Esophagus squamous epithelium (tissue), 5 donors: ENCODE measurements at places on chromosomes 4 and X. TPM values are rescaled to one million over a fixed set of nuclear protein-coding genes. Genes with fewer than 3 reads are reported as not detected.

DNA sequence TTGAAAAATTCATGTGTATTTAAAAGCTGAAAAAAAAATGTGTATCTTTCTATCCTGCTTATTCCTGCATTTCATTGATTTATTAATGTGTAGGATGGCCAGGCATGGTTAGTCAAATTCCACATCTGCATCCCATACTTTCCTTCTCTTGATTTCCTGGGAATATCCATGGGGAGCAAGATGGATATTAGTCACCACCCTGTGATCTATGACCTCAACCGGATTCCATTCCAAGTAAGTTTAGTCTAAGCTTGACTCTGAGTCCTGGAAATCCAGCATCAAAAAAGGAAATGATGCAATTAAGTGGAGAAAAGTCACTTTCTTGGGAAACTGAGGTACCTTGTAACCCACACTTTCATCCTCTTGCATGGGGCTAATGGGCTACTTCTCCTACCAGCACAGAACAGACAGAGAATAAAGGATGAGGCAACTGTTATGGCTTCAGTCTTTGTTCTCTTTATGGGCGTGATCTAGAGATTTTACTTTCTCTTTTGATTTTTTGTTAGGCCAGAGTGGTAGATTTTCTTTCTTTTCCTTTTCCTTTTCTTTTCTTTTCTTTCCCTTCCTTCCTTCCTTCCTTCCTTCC is 17.1 kb upstream of the BEX4 start:
- no peaks in the 10 kb centered on the region for H3K27me3 ChIP-seq
- H3K4me3 ChIP-seq = no peak overlapping the region
- no peaks in the 10 kb centered on the region for H3K4me1 ChIP-seq
- DNase-seq = no peak
- no peaks in the 10 kb centered on the region for H3K36me3 ChIP-seq

DNA sequence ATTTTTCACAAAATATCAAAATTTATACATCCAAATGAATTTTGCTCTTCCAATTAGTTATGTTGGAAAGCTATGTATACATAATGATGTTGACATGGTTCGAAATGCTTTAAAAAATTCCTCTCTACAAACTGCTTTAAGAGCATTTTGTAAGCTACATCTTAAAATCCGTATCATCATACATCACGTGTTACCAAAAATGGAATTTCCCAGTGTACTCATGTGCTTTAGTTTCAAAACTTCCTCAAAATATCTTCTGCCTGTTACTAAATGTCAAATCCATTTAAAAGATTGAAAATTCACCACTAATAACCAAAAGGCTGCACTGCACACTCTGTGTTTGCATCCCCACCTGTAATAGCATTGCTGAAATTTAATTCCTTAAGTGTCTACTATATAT is 87.9 kb downstream of the WDFY3 start:
- no peaks in the 10 kb centered on the region for H3K4me1 ChIP-seq
- H3K27ac ChIP-seq = no peak overlapping the region
- H3K4me3 ChIP-seq = no peak overlapping the region
- no peak for DNase-seq

DNA sequence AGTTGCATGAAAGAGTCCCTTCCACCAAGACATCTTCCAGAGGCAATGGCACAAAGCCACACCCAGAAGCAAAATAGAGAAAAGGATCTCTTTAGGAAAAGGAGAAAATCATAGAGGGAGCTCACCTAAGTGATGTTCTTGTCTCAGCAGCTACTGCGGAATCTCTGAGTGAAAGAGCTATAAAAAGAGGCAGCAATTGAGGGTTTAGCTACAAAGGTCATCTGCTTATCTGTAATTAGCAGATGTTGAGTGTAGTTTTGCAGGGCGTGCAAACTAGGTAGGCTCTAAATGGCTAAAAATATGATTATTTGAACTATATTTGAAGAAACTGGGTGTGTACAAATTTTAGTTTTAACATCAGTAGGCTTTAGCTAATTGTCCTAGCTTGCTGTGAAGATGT is 276.0 kb downstream of the HS3ST1 start:
- no peaks in the 10 kb centered on the region for H3K4me1 ChIP-seq
- H3K4me3 ChIP-seq = no peak overlapping the region
- no peaks in the 10 kb centered on the region for H3K27me3 ChIP-seq
- no peak for DNase-seq
- no peaks in the 10 kb centered on the region for H3K36me3 ChIP-seq

GRCh38 chr4:25926462-25926861 is 12.4 kb downstream of the SMIM20 start:
- peaks cover 8% of the 10 kb centered on the region for H3K36me3 ChIP-seq
- H3K27ac ChIP-seq = no peak overlapping the region
- H3K4me1 ChIP-seq = peaks cover 4% of the 10 kb centered on the region
- no peak overlapping the region for H3K4me3 ChIP-seq
- H3K27me3 ChIP-seq = no peaks in the 10 kb centered on the region
- DNase-seq = no peak

- no peaks in the 10 kb centered on the region for H3K36me3 ChIP-seq
- no peaks in the 10 kb centered on the region for H3K4me1 ChIP-seq
- H3K27ac ChIP-seq = no peak overlapping the region
Measured at GRCh38 chr4:28221536-28221935, 1360.9 kb downstream of the STIM2 start.

GRCh38 chrX:110248578-110248977 is 69.3 kb downstream of the AMMECR1 start:
- no peak overlapping the region for H3K27ac ChIP-seq
- DNase-seq = no peak

DNA sequence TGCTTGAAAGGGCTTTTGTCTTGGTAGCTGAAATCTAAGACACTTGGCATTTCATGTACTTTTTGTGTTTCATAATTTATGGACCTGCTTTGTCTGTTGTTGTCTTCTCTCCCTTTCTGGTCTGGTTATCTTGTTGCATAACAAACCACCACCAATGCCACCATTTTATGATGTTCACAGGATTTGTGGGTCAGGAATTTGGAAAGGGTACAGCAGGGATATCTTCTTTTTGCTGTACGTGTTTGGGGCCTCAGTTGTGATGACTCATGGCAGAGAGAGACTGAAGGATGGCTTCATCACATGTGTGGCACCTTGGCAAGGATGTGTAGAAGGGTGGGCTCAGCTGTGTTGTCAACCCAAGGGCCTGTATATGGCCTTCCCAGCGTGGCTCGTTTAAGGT is 35.2 kb downstream of the KDM6A start:
- H3K27me3 ChIP-seq = no peaks in the 10 kb centered on the region
- no peaks in the 10 kb centered on the region for H3K36me3 ChIP-seq
- DNase-seq = no peak
- no peak overlapping the region for H3K27ac ChIP-seq
- no peak overlapping the region for H3K4me3 ChIP-seq

DNA sequence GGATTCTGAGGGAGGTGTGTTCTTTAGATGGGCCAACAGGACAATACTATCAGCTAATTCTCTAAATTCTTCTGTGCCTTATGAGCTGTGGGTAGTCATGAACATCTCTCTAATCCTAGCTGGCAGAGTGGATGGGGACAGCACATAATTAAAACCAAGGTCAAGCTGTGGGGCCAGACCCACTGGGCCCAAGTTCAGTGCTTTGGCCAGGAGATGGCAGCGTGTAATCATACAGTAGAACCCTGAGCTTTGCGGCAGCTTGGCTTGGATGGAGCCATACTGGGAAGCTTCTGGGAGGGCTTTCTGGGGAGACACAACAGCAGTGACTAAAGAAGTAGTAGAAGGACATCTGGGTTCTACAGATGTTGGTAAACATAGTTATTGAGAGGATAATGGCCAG is 140.3 kb upstream of the CXCL13 start:
- no peaks in the 10 kb centered on the region for H3K4me1 ChIP-seq
- no peak overlapping the region for H3K27ac ChIP-seq
- H3K4me3 ChIP-seq = no peak overlapping the region
- H3K36me3 ChIP-seq = no peaks in the 10 kb centered on the region
- no peak for DNase-seq

DNA sequence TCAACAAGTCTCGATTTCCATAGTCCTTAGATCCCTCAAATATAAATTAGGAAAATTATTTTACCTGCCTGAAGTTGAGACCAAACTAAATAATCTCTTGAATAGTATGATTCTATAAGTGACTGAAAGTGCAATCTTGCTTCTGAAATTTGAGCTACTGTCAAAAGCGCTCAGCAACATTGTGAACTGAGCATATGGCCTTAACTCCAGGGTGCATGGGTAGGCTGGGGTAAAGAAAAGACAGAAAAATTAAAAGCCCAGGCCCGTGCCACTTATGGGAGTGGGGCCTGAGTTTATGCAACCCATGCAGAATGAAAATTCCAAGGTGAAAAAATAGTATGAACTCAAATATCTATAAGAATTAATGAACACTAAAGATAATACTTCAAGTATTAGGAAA is 9.8 kb downstream of the PGRMC2 start:
- peaks cover 12% of the 10 kb centered on the region for H3K36me3 ChIP-seq
- no peaks in the 10 kb centered on the region for H3K27me3 ChIP-seq
- no peak overlapping the region for H3K27ac ChIP-seq
- no peak overlapping the region for H3K4me3 ChIP-seq
- no peaks in the 10 kb centered on the region for H3K4me1 ChIP-seq

DNA sequence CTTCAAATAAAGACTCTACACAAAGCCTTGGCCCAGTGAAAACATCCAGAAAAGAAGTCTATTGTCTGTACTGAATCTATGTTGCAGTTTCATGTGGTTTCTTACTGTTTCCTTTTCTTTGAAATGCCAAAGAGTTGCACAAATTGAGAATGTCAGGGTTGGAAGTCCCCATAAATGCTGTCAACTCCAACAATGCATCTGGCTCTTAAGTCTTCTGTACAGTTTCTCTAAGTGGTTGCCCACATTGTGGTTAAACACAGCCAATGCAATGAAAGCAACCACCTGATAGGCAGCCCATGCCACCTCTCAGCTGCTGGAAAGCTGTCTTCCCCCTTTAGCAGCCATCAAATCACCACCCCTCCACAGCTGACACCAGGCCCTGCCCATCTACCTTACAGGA is 67.2 kb upstream of the C1GALT1C1 start:
- H3K27me3 ChIP-seq = no peaks in the 10 kb centered on the region
- DNase-seq = no peak
- no peaks in the 10 kb centered on the region for H3K4me1 ChIP-seq
- H3K36me3 ChIP-seq = no peaks in the 10 kb centered on the region

- H3K36me3 ChIP-seq = no peaks in the 10 kb centered on the region
- H3K4me1 ChIP-seq = no peaks in the 10 kb centered on the region
- H3K27me3 ChIP-seq = no peaks in the 10 kb centered on the region
- no peak overlapping the region for H3K27ac ChIP-seq
- no peak for DNase-seq
Measured at GRCh38 chr4:153260132-153260531, 55.9 kb downstream of the TRIM2 start.

DNA sequence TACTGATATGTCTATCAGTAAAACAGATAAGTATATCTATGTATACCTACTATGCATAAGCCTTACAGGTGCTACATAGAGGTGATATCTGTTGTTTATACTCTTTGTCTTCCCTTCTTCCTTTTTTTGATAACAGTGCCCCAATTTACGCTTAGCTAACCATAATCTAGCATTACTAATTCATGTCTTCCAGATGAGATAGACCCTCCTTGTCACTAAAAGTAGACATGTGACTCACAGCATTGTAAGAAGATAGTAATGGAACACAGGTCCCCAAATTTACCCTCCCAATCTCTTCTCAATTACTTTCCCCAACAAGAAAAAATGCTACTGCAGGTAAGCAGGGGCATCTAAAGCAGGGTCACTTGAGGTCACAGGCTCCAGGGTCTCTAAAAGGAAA is 7.9 kb upstream of the NFKB1 start:
- H3K27me3 ChIP-seq = no peaks in the 10 kb centered on the region
- H3K4me1 ChIP-seq = no peaks in the 10 kb centered on the region
- no peak for DNase-seq
- no peak overlapping the region for H3K4me3 ChIP-seq
- no peaks in the 10 kb centered on the region for H3K36me3 ChIP-seq

- H3K27ac ChIP-seq = peak overlapping the region; percentile 88
- H3K4me3 ChIP-seq = peak overlapping the region; percentile 63
- no peak for DNase-seq
- no peaks in the 10 kb centered on the region for H3K36me3 ChIP-seq
- H3K27me3 ChIP-seq = no peaks in the 10 kb centered on the region
- peaks cover 17% of the 10 kb centered on the region for H3K4me1 ChIP-seq
Measured at GRCh38 chrX:130120746-130121504, 10.6 kb upstream of the ELF4 start.

DNA sequence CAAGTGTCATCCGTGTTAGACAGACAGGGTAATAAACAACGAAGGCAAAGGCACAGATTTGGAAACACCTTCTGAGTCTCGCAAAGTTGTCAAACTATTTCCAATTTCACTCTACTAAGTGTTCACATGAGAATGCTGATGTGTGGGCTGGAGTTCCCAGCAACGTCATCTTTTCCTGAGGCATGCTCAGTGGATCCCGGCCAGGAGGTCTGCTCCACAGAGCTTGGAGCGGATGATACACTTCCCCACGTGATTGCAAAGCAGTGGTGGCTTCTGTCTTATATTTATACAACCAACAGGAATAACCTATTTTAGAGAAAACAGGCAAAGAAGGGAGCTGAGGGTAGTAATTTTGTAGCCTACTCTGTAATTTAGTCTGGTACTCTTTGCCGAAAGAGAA is 40.1 kb upstream of the PDK3 start:
- no peaks in the 10 kb centered on the region for H3K27me3 ChIP-seq
- no peaks in the 10 kb centered on the region for H3K36me3 ChIP-seq
- no peak for DNase-seq
- H3K4me1 ChIP-seq = peaks cover 11% of the 10 kb centered on the region
- peak overlapping the region; percentile 67 for H3K27ac ChIP-seq

- H3K4me1 ChIP-seq = no peaks in the 10 kb centered on the region
- DNase-seq = no peak
- H3K4me3 ChIP-seq = no peak overlapping the region
- H3K27me3 ChIP-seq = no peaks in the 10 kb centered on the region
Measured at GRCh38 chr4:38696697-38697096, 32.7 kb downstream of the KLF3 start.

GRCh38 chr4:153545822-153546221 is 79.7 kb downstream of the TMEM131L start:
- no peaks in the 10 kb centered on the region for H3K27me3 ChIP-seq
- H3K4me3 ChIP-seq = no peak overlapping the region
- no peaks in the 10 kb centered on the region for H3K4me1 ChIP-seq

DNA sequence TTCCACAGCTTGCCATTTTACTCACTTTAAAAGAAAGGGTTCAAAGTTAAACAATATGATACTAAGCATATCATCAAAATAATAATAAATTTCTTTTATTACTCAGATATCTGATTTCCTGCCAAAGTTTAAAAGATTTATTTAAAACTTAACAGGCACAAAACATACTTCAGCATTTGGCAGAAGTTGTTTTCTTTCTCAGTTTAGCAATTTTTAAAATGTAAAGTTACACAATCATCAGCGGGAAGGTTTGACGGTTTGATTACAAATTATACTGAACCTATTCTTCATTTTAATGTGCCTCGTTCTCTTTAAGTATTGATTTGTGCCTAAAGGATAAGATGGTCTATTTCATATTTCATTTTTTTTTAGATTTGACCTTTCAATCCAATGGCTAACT is 227.2 kb downstream of the APBB2 start:
- H3K27me3 ChIP-seq = no peaks in the 10 kb centered on the region
- H3K4me3 ChIP-seq = no peak overlapping the region
- H3K4me1 ChIP-seq = no peaks in the 10 kb centered on the region

PCDH18 gene
- 2.6 TPM for total RNA-seq

CXCL5 gene
- 0.23 TPM for total RNA-seq

GABRQ gene
- 1.3 TPM for total RNA-seq

TSPAN5 gene
- total RNA-seq = 10.9 TPM

KLB gene
- total RNA-seq = 0.48 TPM

SAP30 gene
- 10.3 TPM for total RNA-seq

NXF2 gene
- total RNA-seq = not detected

APLN gene
- total RNA-seq = 0.53 TPM
